ENCODE measurements at places on chromosomes 11 and 22.

DNA sequence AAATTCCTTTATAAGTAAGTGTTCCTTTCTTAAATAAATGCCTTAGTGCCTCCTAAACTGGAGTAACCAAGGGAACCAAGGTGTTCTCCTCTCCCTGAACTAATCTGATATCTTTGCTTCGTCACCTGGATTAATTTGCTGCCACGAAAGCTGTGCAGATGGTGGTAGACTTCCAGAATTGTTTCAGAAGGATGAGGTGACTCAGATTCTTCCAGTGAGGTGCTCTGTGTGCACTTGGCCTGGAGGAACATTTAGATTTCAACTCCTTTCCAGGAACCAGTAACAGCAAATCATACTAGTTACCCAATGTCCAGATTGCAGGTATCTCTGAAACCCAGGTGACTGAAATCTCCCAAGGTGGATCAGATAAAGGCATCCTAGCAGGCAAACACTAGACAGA is 181.9 kb downstream of the FAT3 start:
- no peak for DNase-seq

- no peak for DNase-seq
Measured at GRCh38 chr11:116792144-116792868, 627 bp upstream of the APOA5 start.

DNA sequence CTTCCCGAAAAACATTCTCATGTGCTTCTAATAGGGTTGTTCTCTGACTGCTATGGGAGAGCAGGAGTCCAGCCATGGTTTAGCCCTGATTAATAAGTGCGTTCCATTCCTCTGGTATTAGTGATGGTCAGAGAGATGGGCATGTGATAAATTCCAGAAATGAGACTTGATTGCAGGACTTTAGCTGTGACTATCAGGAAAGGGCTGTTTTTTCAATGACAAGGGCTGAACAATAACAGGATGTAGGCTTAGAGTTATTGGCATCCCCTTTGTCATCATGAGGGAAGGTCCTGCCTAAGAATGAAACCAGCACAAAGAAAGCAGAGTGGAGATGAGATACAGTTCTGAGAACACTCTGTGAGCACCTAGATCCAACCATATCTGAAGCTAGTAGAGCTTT is 494.6 kb downstream of the MIAT start:
- no peak for DNase-seq

GRCh38 chr11:95762534-95762933 is 27.0 kb downstream of the FAM76B start:
- no peak for DNase-seq

- no peak for DNase-seq
Measured at GRCh38 chr22:38881464-38881871, 9.5 kb upstream of the CBX6 start.

DNA sequence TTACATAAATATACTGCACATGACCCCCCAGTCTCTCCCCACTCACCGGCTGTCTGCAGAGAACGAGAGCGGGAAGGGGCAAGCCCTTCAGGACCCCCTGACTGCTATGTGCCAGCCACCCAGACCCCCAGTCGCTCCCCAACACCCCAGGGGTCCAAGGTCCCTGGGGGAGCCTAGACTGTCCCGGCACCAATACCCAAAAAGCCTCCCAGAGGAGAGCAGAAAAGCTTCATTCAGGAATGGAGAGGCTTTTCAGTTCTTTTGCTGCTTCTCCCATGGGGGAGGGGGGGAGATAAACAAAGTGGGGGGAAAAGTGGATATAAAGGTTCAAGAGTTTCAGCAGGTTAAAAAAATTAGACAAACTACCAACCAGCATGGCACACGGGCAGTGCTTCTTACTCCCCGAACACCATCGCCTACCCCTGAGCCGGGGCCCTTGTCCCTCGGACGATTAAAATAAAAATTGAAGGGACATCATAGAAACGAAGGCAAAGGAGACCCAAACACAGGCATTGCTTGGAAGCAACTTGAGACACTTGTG is 1.3 kb downstream of the CSNK1E start:
- no peak for DNase-seq

DNA sequence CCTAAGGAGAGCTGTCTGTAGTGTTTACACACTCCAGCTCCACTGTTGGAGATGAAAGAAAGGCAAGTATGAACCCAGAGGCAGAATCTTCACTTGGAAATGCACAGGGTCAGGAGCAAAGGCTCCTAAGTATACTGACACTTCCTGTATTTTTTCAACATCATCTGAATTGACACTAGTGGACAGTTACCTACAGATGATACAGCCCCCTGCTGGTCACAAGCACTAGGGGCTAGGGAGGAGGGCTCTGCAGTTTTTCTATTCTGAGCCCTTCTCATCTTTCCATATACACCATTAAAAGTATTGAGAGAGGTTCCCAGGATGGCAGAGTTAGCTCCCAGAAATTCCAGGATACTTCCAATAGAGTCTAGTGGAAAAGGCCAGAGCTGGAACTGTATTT is 290.3 kb upstream of the API5 start:
- peak; percentile 34 for DNase-seq

- no peak for DNase-seq
Measured at GRCh38 chr11:103927535-103927934, 108.9 kb upstream of the DDI1 start.

GRCh38 chr11:86984701-86985100 is 29.5 kb upstream of the FZD4 start:
- no peak for DNase-seq

GRCh38 chr22:42187646-42188045 is 57.0 kb upstream of the CYP2D6 start:
- no peak for DNase-seq

- DNase-seq, result no peak
Measured at GRCh38 chr22:44424867-44425693, 73.0 kb downstream of the RTL6 start.

DNA sequence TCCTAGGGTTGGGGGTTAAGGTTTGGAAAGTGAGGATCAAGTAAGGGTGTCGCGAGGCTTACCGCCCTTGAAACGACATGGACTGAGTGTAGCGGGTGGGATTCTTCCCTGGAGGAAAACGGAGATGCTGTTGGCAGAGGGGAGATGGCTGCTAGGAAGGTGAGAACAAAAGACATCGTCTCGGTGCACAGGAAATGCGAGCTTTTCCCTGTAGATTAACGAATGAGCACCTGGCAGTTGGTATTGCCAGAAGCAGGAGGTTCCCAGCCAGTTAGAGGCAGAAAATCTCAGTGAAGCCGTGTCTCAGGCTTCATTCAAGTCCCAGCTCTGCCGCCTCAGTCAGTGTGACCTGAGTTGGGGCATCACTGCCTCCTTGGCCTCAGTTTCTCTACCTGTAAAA is 1.4 kb upstream of the LHFPL7 start:
- no peak for DNase-seq

- DNase-seq, result no peak
Measured at GRCh38 chr11:29629286-29629685, 387.5 kb downstream of the KCNA4 start.

DNA sequence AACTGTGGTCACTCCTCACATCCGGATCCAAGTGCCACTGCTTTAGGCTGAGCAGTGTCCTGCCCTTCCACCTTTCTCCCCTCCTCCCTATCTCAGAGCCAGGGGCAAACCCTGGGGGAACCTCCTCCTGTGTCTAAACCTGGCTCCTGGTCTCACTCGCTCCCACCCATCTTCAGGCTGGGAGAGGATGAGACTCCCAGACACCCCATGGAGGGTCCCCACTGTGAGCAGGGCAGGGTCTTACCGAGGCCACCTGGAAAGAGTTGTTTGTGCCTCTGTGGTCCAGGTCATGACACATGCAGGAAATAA is 93.6 kb downstream of the PDE2A start:
- DNase-seq, result no peak

DNA sequence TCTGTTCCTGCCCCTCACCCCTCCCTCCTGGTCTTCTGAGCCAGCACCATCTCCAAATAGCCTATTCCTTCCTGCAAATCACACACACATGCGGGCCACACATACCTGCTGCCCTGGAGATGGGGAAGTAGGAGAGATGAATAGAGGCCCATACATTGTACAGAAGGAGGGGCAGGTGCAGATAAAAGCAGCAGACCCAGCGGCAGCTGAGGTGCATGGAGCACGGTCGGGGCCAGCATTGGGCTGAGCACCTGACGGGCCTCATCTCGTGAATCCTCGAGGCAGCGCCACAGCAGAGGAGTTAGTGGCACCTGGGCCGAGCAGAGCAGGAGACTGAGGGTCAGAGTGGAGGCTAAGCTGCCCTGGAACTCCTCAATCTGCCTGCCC is 941.8 kb downstream of the BRD1 start:
- no peak for DNase-seq

GRCh38 chr11:125398475-125398874 is 97.6 kb downstream of the FEZ1 start:
- no peak for DNase-seq

DNA sequence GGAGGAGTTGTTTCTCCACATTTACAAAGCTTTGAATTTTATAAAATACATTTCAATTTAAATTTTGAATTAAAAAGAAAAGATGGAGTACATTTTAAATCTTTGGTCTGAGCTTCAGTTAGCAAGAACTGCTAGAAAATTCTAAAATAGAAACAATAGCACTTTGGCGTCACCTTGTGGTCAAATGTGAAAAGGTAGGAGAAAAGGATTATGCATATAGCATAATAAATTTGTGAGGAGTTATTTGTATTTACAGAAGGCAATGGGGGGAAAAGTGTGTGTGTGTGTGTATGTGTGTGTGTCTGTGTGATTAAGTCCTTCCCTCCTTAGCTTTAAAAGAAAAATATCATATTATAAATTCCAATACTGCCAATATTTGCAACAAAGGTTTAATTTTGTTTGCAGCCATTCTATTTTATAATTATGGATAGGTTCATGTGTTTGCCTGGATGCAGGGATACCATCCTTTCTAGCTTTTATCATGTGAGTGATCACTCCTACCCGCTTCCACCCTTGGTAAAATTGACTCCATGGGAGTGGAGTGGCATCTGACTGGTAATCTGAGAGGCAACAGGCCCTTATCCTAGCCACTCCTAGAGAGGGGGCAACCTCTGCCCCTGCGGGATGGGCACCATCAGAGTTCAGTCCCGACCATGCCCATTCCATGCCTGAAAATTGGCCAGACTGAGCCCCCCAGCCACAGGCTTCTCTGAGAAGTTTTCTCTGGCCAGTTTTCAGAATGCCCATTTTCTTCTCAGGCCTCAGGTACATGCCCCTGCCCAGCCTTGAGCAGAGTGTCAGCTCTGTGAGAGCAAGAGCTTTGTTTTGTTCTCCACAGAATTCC is 13.6 kb upstream of the LGR4 start:
- peak; percentile 32 for DNase-seq

DNA sequence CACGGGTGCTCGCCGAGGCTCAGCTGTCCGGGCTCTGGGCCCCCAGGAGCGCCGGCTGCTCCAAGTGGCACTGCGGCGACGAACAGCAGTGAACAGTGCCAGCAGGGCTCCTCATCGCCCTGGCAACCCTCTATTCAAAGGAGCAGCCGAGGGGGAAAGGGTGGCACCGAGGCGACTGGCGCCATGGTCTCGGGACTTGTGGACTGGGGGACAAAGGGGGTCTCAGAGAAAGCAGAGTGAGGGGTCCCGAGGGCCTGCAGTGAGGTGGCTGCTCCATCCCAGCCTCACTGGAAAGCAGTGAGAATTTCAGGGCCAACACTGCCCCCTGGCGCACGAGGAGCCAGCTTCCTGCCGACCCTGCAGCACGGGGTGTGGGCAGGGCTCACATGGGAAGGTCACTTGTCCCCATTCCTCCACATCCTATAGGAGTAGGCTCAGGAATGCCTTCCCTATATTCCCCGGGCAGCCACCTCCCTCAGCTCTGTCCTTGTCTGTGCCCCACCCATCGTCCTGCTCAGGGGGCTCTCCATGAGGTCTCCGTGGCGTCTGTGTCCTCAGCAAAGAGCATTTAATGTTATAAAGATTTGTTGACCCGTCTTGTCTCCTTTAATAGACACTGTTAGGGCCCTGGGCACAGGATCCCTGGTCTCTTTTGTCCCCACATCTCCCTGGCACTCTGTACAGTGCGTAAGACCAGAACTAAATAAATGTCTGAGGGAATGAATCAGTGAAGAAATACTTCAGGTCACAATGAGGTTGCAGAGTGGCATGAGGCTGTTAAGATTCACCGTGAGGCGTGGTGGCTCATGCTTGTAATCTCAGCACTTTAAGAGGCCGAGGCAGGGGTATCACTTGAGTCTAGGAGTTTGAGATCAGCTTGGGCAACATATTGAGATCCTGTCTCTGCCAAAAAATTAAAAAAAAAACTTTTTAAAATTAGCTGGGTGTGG is 26.4 kb downstream of the LRFN4 start:
- DNase-seq, result peak; percentile 92

DNA sequence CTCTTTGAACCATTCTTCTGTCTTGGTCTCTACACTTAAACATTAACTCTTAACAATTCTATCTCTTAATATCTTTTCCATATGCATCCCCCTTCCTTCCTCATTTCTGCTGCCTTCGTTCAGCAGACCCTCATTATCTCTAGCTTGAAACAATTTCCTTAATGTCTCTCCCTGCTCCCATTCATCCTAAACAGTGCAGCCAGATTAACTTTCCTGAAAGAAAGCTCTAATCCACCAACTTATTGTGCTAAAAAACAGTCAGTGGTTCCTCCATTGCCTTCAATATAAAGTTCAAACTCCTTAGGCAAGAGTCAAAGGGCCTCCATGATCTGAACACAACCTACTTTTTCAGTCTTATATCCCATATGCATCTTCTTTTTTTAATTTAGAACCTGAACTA is 42.5 kb downstream of the SOX6 start:
- no peak for DNase-seq

DNA sequence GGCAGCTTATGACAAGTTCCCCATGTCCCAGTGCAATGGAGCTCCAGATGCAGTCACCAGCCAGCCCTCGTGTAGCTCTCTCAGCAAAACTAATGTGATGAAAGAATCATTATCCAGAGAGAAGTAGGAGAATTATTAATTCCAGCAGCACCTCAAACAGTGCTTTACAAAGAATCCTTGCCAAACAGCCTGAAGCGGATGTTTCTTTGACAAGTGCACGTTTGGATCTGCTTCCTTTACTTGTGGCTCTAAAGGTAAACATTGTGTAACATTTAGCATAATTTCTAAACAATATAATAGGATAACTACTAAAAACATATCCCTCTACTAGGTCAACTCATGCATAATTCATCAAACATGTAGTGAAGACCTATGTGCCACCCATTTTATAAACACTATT is 197.0 kb downstream of the FAM181B start:
- DNase-seq, result no peak

DNA sequence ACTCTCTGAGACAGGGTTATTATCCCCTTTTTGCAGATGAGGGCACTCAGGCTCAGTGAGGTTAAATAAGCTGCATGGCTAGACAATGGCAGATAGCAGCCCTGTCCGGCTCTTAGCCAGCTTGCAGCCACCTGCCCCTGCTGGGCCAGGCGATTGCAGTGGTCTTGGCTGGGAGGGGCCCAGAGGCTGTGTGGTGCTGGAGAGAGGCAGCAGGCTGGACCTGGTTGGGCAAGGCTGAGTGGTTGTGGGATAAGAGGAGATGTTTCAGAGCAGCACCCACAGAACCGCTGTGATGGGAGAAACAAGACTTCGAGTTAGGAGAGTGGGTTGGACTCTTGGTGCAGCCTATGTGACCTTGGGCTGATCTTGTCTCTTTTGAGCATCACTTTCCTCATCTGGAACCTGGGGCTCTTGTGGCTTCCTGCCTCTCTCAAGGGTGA is 25.5 kb downstream of the PTPRJ start:
- peak; percentile 68 for DNase-seq

- DNase-seq, result no peak
Measured at GRCh38 chr11:111393096-111393495, 14.0 kb upstream of the POU2AF1 start.

- no peak for DNase-seq
Measured at GRCh38 chr11:45089251-45089650, 57.2 kb upstream of the PRDM11 start.
